ENCODE measurements at places on chromosomes 4 and X. TPM values are rescaled to one million over a fixed set of nuclear protein-coding genes. Genes with fewer than 3 reads are reported as not detected.

Gene CCDC149
- total RNA-seq: 7.8 TPM

Gene RBM47
- 1.2 TPM for total RNA-seq

Gene VEGFD
- total RNA-seq: 8.4 TPM

Gene RASSF6
- total RNA-seq: not detected

Gene CDX4
- not detected for total RNA-seq

DNA sequence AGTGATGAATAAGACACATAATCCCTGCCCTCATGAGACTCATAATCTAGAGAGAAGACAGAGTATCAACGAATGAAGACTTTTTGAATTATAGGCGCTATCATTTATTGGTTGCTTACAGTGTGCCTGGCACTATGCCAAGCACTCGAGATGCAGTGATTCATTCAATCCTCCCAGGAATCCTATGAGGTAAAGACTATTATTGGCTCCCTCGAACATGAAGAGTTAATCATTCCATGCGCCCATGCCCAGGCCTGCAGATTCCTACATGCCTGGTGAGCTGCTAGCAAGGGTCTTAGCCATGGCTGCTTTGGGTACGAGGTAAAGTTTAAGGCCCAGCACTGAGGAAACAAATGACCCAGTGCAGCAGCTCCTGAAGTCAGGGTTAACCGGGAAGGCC, 47.0 kb downstream of the TEX13B start:
- peaks cover 26% of the 10 kb centered on the region for H3K27me3 ChIP-seq
- H3K4me3 ChIP-seq: no peak overlapping the region
- no peak for DNase-seq
- no peaks in the 10 kb centered on the region for H3K36me3 ChIP-seq

DNA sequence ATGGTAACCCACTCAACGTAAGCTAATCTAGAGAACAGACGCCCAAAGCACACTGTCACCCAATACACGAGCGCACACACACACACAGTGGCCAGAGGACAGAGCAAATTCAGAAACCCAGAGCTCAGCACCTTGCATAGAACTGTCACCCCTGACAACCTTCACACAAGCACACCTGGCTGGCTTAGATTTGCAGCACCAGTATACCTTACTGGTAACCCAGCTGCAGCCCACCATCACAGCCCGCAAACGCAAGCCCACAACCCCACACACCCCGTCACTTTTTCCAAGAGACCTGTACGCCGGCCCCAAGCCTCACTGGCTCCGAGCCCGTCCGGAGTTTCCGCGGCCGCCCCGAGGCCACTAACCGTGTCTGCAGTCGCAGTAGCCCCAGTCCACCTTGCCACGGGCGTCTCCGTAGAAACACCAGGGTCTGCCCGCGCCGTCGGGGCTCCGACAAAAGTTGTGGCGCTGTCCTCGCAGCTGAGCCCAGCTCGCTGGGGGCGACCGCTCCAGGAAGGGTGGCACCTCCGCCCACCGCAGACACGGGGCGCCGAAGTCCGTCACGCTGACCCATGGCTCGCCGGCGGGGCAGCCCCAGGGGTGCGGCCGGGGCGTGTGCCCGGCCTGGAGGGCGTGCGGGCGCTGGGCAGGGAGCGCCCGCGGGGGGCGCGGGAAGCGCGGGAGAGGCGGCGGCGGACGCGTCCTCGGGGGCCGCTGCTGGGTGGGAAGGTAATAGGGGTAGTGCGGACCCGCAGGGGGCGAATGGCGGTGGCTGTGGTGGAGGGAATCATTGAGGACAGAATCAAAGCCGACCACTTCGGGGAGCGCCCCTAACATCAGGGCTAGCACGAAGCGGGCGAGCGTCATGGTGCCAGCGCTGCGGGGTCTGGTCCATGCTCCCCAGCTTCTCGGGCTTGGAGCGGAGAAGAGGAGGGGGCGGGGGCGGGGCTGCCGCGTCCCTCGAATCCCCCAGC, 664 bp downstream of the PRSS12 start:
- peak; percentile 56 for DNase-seq
- H3K36me3 ChIP-seq: no peaks in the 10 kb centered on the region
- peak overlapping the region; percentile 62 for H3K4me3 ChIP-seq
- H3K27me3 ChIP-seq: peaks cover 55% of the 10 kb centered on the region

GRCh38 chr4:8534129-8534528, 46.1 kb upstream of the GPR78 start:
- H3K4me1 ChIP-seq: no peaks in the 10 kb centered on the region
- H3K27ac ChIP-seq: no peak overlapping the region
- no peaks in the 10 kb centered on the region for H3K27me3 ChIP-seq
- H3K4me3 ChIP-seq: no peak overlapping the region
- no peaks in the 10 kb centered on the region for H3K36me3 ChIP-seq

GRCh38 chr4:52241916-52242315, 190.8 kb downstream of the SPATA18 start:
- H3K4me1 ChIP-seq: no peaks in the 10 kb centered on the region
- H3K36me3 ChIP-seq: no peaks in the 10 kb centered on the region
- no peak overlapping the region for H3K27ac ChIP-seq
- H3K4me3 ChIP-seq: no peak overlapping the region

- H3K4me3 ChIP-seq: no peak overlapping the region
- H3K36me3 ChIP-seq: peaks cover 95% of the 10 kb centered on the region
- H3K4me1 ChIP-seq: peaks cover 10% of the 10 kb centered on the region
Measured at GRCh38 chr4:128854433-128854832, 44.9 kb downstream of the JADE1 start.

GRCh38 chrX:20378233-20378920, 111.7 kb upstream of the RPS6KA3 start:
- H3K4me1 ChIP-seq: peaks cover 4% of the 10 kb centered on the region
- H3K27ac ChIP-seq: no peak overlapping the region
- no peaks in the 10 kb centered on the region for H3K27me3 ChIP-seq
- no peak overlapping the region for H3K4me3 ChIP-seq
- no peaks in the 10 kb centered on the region for H3K36me3 ChIP-seq

- no peak overlapping the region for H3K27ac ChIP-seq
- no peak overlapping the region for H3K4me3 ChIP-seq
- DNase-seq: no peak
- H3K4me1 ChIP-seq: no peaks in the 10 kb centered on the region
- H3K36me3 ChIP-seq: no peaks in the 10 kb centered on the region
- no peaks in the 10 kb centered on the region for H3K27me3 ChIP-seq
Measured at GRCh38 chr4:126758493-126758892, 874.3 kb upstream of the INTU start.

GRCh38 chr4:130154901-130155300, 1058.9 kb downstream of the C4orf33 start:
- no peak overlapping the region for H3K27ac ChIP-seq
- no peak overlapping the region for H3K4me3 ChIP-seq
- no peaks in the 10 kb centered on the region for H3K4me1 ChIP-seq
- DNase-seq: no peak
- no peaks in the 10 kb centered on the region for H3K27me3 ChIP-seq

GRCh38 chr4:6898763-6899162, 10.9 kb upstream of the TBC1D14 start:
- peaks cover 3% of the 10 kb centered on the region for H3K4me1 ChIP-seq
- no peak overlapping the region for H3K27ac ChIP-seq
- H3K4me3 ChIP-seq: no peak overlapping the region
- no peaks in the 10 kb centered on the region for H3K36me3 ChIP-seq

DNA sequence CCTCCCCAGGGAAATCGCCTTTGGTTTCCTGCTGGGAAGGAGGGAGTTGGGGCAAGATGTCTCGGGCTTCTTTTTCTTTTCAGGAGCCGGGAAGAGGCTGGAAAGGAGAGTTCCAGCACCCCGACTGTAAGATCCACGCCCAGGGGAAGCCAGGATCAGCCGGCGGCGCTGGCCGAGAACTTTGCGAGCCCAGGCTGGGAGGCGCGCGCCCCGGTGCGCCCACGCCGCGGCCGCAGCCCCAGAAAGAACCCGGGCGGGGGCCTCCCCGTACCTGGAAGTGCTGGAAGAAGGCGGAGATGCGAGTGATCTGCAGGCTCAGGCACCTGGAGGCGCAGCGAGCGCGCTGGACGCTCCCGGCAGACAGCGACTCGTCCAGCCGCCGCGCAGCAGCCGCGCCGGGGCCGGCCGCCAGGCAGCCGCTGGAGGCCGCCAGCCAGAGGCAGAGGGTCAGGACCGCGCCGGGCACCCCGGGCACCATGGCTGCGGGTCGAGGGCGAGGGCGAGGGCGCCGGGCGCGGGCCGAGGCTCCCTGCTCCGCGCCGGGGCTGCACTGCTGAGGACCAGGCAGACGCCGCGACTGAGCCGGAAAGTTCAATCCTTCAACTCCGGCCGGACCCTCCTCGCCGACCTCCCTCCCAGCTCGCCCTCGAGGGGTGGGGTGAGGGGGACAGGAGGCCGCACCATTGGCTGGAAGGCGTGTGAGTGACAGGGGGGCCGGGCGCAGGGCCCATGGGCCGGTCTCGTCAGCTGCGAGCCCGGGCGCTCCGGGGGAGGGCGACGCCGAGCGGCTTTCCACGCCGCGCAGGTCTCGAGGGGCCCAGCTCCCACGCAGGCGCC, at the start of gene ANOS1:
Gene ANOS1, minus strand, starts transcription at position 579 of the 837 bp plus-strand sequence. Its CDS starts 101 bp downstream, at position 478.
- no peaks in the 10 kb centered on the region for H3K27me3 ChIP-seq
- DNase-seq: peak; percentile 86
- H3K4me1 ChIP-seq: no peaks in the 10 kb centered on the region
- H3K27ac ChIP-seq: peak within 1 kb of the TSS; percentile 69
- no peaks in the 10 kb centered on the region for H3K36me3 ChIP-seq

DNA sequence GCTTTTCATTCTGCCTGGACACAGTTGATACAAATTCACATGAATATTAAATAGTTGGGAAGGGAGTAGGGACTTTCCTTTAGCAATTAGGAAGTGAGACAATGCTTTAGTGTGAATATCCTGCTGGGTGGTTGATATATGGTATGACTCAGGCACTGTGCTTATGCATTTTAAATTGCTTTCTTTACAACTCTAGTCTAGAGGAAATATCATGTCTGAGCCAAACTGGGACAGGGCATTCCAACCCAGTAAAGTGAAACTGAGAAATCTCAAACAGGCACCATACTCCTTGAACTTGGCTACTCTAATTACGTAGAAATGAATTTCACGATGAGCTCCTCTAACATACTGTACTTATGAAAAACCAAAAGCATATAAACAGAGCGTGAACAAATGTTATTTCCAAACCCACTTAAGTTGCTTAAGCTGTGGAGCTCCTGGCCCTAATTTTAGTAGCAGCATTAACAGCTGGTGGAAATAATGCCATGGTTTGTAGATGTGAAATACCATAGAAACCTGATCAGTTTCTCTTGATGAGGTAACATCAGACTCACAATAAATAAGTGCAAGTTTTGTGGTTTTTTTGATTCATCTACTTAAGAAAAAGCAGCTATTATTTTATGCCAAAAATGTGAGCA, 242.9 kb upstream of the GK2 start:
- H3K36me3 ChIP-seq: no peaks in the 10 kb centered on the region
- H3K4me3 ChIP-seq: peak overlapping the region; percentile 12
- H3K4me1 ChIP-seq: peaks cover 18% of the 10 kb centered on the region
- no peak overlapping the region for H3K27ac ChIP-seq

DNA sequence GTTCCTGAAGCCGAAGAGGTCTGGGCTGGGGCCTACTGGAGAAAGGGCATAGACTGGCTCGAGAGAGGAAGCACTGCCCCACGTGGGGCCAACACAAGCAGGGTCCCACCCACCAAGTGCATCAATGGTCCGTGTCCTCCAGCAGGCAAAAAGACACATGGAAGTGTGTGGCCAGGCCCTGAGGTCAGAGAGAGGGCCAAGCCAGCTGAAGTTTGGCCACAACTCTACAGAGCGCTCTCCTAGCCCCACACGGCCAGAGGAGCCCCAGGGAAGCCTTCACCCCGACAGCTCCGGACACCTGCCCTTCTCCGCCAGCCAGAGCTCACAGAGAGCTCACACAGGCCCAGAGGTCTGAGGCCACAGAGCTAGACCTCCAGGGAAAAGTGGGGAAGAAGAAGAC, 8.5 kb upstream of the KDM5C start:
- peaks cover under 1% of the 10 kb centered on the region for H3K36me3 ChIP-seq
- no peak overlapping the region for H3K27ac ChIP-seq
- H3K4me3 ChIP-seq: no peak overlapping the region
- no peaks in the 10 kb centered on the region for H3K27me3 ChIP-seq

DNA sequence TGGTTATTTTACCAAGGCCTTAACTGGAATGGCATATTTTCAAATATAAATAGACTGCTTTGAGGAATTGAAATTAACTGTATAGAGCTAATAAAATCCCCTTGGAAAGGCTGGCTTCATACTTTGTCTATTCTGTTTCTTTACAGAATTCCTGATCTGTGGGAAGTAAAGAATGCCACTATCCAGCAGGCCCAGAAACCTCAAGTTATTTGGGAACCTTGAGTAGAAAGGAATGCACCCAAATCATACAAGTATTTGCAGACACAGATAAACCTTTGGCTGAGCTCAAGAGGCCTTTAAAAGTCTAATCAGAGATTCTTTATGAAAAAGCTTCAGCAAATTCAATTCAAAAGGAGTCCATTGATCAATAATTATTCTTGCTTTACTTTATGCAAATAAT, 975.7 kb upstream of the PABPC4L start:
- no peak overlapping the region for H3K4me3 ChIP-seq
- no peak for DNase-seq
- no peak overlapping the region for H3K27ac ChIP-seq
- H3K4me1 ChIP-seq: no peaks in the 10 kb centered on the region

DNA sequence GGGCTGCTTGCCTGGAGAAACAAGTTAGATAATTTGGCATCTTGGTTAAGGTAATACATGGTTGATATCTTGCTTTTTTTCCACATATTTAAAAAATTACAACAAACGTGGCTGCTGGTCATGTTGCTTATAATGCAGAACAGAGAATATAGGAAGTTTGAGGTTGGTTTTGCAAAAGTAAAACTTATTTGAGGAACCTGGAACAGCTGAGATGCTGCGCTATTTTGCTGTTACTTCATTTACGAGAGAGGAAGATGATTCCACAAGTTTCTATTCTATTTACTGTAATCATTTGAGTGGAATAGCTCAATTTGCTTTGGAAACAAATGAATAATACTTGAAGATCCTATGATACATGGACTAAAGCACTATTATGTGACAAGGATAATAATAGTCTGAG, 118.9 kb downstream of the TMA16 start:
- no peaks in the 10 kb centered on the region for H3K4me1 ChIP-seq
- no peaks in the 10 kb centered on the region for H3K36me3 ChIP-seq
- H3K27me3 ChIP-seq: no peaks in the 10 kb centered on the region
- peak overlapping the region; percentile 34 for H3K4me3 ChIP-seq

GRCh38 chr4:7828011-7828720, 111.5 kb downstream of the AFAP1 start:
- H3K36me3 ChIP-seq: no peaks in the 10 kb centered on the region
- H3K27ac ChIP-seq: peak overlapping the region; percentile 87
- H3K4me3 ChIP-seq: no peak overlapping the region
- H3K4me1 ChIP-seq: peaks cover 49% of the 10 kb centered on the region
- peak; percentile 77 for DNase-seq

All from psoas muscle (tissue), 8 donors.